Activated B cell treated with CpG ODN at 0.5 μM for 24 hours (primary cell): ENCODE measurements at places on chromosomes 16 and 17.

DNA sequence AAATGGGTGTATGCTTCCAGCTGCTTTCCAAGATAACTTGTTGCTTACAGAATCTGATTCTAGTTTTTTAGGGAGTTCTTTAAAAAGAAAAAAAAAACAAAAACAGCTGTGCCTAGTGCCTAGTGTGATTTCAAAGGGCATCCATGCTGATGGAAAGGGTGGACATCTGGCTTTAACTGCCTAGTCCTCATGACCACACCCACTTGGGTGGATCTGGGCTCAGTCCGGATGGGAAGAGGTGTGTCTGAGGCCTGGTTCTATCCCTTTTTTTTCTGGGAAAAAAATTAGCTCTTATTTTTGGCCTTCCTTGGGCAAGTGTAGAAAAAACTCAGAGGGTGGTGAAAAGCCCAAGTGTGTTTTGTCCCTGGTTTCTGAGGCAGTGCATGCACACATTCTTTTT, 132.3 kb upstream of the CDH11 start:
- no peak for DNase-seq

GRCh38 chr16:1550069-1550468, 16.6 kb downstream of the TMEM204 start:
- DNase-seq = no peak

DNA sequence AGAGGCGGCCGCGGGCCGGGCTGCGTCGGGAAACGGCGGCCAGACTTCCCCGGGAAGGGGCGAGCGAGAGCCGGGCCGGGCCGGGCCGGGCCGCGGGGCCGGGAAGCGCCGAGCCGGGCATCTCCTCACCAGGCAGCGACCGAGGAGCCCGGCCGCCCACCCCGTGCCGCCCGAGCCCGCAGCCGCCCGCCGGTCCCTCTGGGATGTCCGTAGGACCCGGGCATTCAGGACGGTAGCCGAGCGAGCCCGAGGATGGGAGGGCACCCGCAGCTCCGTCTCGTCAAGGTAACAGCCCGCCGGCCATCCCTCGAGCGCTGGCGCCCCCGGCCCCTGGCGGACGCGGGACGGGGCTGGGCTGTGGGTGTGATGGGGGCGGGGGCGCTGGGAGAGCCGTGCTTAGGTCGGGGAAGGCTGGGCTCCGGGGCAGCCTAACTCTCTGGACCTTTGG, at the start of gene CRHR1:
Gene CRHR1, plus strand, starts transcription at position 28 of the 448 bp plus-strand sequence. Its CDS starts 225 bp downstream, at position 253.
- peak; percentile 22 for DNase-seq

- DNase-seq = no peak
These were observed 83.0 kb downstream of the CMIP start for GRCh38 chr16:81527477-81528178.

GRCh38 chr16:22320572-22321339, 23.5 kb downstream of the POLR3E start:
- DNase-seq = no peak

- DNase-seq = no peak
These were observed 9.4 kb upstream of the TOM1L1 start for GRCh38 chr17:54891176-54891821.

DNA sequence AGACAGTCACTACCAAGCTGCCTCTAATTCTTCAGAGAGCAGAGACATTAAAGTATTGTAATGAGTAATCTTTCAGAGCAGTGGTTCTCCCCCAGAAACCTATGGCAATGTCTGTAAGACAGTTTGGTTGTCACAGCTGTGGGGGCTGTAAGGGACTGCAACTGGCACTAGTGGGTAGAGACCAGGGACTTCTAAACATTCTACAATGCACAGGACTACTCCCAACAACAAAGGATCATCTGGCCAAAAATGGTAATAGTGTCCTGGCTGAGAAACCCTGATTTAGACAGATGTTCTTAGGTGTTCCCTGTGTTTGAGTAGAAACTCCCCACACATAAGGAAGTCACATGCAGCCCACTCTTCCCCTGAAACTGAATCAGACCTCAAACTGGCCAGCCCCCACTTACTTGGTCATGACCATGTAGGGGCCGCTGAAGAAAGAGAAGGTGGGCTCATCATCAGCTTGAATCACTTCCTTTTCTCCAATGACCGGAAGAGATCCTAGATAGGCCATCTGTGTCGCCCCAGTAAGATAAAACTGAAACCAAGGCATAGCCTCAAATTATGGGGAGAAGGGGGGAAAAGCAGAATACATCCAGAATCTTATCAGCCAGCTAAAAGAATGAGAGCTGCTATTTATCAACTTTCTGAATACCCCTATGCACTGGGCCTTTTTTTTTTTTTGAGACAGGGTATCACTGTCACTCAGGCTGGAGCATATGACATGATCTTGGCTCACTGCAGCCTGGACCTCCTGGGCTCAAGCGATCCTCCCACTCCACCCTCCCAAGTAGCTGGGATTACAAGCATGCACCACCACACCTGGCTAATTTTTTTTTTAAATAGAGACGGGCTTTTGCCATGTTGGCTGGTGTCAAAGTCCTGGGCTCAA, 75.8 kb downstream of the TEX14 start:
- no peak for DNase-seq

- no peak for DNase-seq
These were observed 151.3 kb downstream of the ZFHX3 start for GRCh38 chr16:72896485-72897118.

GRCh38 chr16:30340621-30341020, 14.5 kb downstream of the CD2BP2 start:
- no peak for DNase-seq

- no peak for DNase-seq
These were observed 93.0 kb downstream of the CYTH1 start for GRCh38 chr17:78689029-78689428.

GRCh38 chr16:57935904-57936303, 35.0 kb downstream of the CNGB1 start:
- no peak for DNase-seq

DNA sequence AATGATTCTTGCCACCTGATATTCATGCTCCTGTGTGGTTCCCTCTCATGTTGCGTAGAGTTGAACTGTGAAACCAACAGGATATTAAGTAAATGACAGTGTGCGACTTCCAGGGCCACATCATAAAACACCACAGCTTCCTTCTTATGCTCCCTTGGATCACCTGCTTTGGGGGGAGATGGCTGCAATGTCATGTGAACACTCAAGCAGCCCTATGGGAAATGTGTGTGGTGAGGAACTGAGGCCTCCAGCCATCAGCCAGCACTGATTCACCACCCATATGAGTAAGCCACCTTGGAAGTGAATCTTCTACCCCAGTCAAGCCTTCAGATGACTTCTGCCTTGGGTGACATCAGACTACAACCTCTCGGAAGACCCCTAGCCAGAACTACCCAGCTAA, 427.5 kb downstream of the UTP18 start:
- DNase-seq = no peak

- no peak for DNase-seq
These were observed 21.4 kb downstream of the ENPP7 start for GRCh38 chr17:79752175-79752574.

DNA sequence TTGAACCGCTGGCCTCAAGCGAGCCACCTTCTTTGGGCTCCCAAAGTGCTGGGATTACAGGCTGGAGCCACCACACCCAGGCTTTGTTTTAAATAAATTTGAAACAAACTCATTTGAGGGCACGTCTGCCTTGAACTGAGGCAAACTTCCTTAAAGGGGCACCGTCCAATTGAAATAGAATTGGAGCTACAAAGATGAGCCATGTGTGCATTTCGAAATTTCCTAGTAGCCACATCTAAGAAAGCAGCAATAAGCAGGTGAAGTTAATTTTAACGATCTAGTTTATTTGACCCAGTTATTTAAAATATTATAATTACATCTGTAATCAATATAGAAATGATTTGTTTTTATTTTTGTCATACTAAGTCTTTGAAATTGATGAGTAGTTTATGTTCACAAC, 755 bp upstream of the C16orf89 start:
- no peak for DNase-seq

DNA sequence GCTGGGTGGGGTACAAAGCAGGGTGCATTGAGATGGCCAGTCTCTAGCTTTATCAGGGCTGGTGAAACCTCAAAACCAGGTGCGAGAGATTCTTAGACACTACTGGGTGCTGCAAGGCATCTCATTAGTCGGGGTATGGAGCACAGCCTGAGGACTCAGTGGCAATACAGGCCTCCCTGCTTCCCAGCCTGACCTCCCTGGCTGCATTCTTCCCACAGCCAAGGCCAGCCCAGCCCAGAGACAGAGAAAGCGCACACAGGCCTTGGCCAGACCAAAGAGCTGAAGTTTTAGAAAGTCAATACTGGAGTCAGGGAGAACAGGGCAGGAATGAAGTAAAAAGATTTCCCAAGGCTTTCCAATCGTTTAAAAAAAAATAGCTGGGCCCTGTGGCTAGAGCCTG, 12.5 kb downstream of the HNF1B start:
- no peak for DNase-seq

GRCh38 chr17:73901661-73902415, 257.6 kb upstream of the SDK2 start:
- DNase-seq = no peak

DNA sequence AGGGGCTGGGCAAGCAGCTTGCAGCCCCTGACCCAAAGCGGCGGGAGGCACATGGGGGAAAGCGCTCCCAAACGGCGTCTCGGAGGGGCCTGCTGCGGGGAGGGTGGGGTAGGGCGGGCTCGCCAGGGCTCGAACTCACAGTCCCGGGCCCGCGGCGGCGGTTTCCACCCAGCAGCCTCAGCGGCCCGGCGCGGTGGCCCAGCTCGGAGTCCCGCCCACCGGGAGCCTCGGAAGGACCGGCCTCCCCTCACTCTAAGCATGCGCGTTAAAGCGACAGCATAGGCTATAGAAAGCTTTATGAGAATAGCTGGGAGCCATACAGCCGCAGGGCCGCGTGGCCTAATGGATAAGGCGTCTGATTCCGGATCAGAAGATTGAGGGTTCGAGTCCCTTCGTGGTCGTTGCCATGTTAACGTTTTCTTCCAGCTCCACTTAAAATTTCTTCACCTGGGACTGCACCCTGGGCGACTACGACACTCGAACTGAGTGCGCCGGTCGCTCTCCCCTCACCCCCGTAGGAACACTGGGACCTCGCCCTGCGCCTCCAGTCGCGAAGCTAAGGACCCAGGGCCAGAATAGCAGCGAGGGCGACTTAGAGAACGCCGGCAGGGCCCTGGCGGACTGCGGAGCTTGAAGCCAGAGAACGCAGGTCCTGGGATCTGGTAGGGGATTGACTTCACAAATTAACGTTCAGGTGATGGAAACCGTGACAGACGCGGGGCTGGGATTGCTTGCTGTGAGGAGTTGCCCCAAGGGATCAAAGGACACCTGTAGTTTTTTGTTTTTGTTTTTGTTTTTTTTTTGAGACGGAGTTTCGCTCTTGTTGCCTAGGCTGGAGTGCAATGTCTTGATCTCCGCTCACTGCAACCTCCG, 15.8 kb downstream of the ZNF213 start:
- peak; percentile 95 for DNase-seq

GRCh38 chr17:58291246-58291645, 10.5 kb upstream of the MPO start:
- DNase-seq = no peak

DNA sequence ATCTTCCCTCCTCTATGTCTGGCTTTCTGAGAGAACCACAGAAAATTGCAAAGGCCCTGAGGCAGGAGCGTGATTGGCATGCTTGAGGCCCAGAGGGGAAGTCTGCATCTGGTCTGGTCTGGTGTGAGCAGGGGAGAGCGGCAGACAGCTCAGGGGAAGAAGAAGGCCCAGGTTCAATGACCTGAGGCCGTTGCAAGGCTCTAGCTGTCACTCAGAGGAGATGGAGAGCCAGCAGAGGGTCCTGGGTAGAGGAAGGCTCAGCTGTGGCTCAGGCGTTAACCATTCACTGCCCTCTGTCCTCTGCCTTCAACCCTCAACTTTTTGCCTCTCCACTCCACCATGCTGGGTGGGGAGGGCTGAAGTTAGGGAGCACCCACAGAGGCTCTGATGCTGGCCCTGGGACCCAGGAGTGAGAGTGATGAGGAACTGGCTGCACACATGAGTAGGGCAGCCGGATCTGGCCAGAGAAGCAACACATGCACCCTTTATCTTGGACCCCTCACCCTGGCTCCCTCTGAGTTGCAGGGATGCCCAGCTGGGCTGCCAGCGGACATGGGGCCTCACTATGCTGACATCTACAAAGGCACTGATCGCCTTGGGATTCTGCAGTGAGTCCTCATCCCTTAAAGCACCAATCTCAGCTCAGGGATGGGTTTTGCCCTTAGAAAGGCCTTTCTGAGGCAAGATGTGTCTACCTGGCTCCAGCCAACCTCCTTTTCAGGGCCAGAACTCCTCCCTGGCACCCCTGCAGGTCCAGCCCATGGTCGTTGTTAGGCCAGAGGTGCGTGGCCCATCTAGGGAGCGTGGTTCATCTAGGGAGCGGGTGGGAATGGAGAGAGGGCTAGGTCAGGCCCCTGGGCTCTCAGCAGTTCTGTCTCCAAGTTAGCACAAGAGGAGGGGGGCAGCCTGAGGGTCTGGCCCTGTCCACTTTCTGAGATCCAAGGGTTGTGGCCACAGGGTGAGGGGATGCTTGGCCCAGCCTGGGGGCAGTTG, 7.7 kb upstream of the KRTAP17-1 start:
- DNase-seq = no peak

GRCh38 chr17:52754838-52755237, 596.3 kb upstream of the CA10 start:
- no peak for DNase-seq

- no peak for DNase-seq
These were observed 52.3 kb upstream of the LGALS9 start for GRCh38 chr17:27578718-27579085.

GRCh38 chr17:58002154-58002948, 4.7 kb downstream of the SRSF1 start:
- DNase-seq = no peak

- DNase-seq = no peak
These were observed 5.0 kb upstream of the SLC4A1 start for GRCh38 chr17:44272954-44273353.

DNA sequence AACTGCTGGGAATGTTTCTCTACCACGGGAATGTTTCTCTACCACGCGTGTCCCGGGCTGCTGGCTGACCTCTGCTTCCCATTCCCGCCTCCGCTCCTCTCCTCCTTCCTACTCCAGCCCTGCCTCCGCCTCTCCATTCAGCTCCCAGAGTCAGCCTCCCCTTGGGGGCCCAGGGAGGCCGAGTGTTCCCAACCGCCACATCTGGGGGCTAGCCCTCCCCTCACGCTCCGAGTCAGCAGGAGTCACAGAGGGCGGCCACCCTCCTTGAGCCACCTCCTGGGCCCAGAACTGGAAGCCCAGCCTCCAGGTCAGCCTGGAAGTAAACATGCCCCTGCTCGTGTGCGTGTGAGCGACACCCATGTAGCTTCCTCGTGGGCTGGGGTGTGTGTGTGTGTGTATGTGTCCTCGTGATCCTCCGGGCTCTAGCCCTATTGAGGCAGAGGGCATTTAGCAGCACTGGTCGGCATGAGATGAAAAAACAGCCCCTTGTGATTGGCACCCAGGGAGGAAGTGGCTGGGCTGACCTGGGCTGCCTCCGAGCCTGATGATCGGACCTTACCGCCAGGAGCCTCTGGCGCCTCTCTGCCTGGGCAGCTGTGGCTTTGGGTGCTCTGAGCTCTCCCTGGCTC, 7.3 kb downstream of the CYGB start:
- DNase-seq = no peak

- no peak for DNase-seq
These were observed 67.1 kb downstream of the CYLD start for GRCh38 chr16:50808929-50809538.

- DNase-seq = no peak
These were observed 12.4 kb downstream of the ITGB3 start for GRCh38 chr17:47265983-47266541.

GRCh38 chr17:32927724-32928585, at the start of gene TMEM98:
TSS of gene TMEM98 (plus strand) at chr17:32928153. CDS start at chr17:32931529, 3,376 bp downstream.
- no peak for DNase-seq
